ENCODE measurements at places on chromosomes 5 and 9. TPM values are rescaled to one million over a fixed set of nuclear protein-coding genes. Genes with fewer than 3 reads are reported as not detected.

Gene GRM6
- not detected for total RNA-seq

Gene RNF183
- total RNA-seq = not detected

Gene DBH
- not detected for total RNA-seq

Gene PLCXD3
- total RNA-seq = 0.14 TPM

Gene DRD1
- 0.44 TPM for total RNA-seq

Gene NUDT12
- 7.4 TPM for total RNA-seq

Gene IL4
- total RNA-seq = not detected
